Activated naive CD4-positive, alpha-beta T cell treated with anti-CD3 and anti-CD28 coated beads, Interleukin-2, amount 50 U/mL, for 16 hours (primary cell): ENCODE measurements at places on chromosomes 16 and 17.

- no peak for DNase-seq
Observed at GRCh38 chr16:4103745-4104144, 12.5 kb downstream of the ADCY9 start.

GRCh38 chr16:61936522-61936921 lies 99.7 kb downstream of the CDH8 start:
- DNase-seq: no peak

DNA sequence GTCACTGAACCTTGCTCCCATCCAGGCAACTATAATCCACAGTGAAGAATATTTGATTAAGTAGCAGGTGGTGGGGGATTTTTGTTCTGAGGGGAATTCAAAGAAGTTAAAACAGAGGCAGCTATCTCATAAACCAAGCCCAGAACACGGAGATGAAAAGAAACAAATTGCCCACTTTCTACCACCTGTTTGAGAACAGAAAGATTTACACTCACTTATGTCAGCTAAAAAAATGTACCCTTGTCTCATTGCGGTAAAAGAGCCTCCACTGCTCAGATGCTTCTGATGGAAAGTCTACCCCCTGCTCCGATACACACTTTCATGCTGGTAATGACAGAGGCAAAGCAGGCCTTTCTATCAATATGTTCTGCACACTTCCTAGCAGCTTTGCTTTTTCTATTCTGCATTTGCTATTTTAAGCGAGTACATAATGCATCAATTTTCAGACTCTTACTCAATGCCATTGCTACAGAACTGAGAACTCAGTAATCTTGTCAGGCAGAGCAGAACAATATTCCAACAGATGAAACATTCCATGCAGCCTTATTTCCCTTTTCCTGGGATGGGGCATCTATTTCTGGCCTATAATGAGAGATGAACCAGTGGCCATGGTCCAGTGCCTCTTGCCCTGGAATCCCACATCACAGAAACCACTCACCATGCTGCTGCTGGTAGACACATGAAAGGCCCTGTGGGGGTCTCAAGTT lies 29.0 kb downstream of the CDK5R1 start:
- no peak for DNase-seq

GRCh38 chr17:77601054-77601979 lies 357.2 kb upstream of the TNRC6C start:
- no peak for DNase-seq

DNA sequence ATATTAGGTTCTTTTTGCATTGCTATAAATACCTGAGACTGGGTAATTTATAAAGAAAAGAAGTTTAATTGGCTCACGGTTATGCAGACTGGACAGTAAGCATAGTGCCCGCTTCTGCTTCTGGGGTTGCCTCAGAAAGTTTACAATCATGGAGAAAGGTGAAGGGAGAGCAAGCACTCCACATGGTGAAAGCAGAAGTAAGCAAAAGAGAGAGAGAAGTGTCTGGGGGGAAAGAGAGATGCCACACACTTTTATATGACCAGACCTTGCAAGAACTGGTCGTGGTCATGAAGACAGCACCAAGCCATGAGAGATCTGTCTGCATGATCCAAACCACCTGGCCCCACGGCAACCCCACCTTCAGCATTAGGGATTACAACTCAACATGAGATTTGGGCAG lies 45.4 kb downstream of the KCNJ16 start:
- DNase-seq: no peak

GRCh38 chr16:57235128-57236021 lies 9.7 kb upstream of the ARL2BP start:
- peak; percentile 17 for DNase-seq
